ENCODE measurements at places on chromosomes 13 and 19.

DNA sequence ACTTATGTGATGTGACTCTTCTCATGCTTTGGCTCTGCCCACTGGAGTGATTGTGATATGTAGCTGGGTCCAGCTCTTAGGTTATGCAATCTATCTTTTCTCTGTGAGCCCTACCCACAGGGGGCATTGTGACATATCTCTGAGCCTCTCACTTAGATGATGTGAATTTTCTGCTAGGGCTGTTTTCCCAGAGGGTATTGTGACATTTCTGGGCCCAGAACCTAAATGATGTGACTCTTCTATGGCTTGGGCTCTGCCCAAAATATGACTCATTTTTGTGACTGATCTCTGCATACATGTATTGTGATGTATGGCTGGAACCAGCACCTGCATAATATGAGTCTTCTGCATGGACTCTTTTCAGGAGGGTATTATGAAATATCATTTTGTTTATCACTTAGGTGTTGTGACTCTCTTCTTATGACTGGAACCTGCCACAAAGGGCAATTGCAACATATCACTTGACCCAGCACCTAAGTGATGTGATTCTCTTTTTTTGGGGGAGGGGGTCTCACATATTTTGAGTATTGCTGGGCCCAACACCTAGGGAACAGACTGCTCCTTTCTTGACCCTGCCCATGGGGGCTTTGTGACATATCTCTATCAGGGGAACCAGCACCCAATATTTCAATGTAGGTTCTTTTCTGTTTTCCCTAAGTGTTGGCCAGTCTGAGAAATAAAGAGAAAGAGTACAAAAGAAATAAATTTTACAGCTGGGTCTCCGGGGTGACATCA, 12.1 kb upstream of the ZNF254 start:
- DNase-seq = no peak

DNA sequence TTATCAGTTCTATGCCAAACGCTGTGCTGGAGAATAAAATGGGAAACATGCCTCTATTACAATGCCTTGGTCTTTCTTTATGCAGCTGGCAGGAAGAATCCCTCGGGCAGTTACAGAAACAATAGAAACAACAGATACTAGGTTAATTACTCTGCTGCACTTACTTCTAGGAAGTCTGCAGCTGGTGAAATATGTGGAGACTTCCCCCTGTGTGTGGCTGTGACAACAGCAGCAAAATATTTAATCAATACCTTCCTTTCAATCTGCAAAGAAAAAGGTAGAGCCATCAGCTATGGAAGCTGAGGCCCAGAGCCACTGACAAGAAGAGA, 9.9 kb downstream of the STOML3 start:
- DNase-seq = no peak

GRCh38 chr19:53772943-53773342, 51.2 kb downstream of the NLRP12 start:
- DNase-seq = no peak

GRCh38 chr13:38265132-38265497, 84.5 kb upstream of the UFM1 start:
- no peak for DNase-seq

DNA sequence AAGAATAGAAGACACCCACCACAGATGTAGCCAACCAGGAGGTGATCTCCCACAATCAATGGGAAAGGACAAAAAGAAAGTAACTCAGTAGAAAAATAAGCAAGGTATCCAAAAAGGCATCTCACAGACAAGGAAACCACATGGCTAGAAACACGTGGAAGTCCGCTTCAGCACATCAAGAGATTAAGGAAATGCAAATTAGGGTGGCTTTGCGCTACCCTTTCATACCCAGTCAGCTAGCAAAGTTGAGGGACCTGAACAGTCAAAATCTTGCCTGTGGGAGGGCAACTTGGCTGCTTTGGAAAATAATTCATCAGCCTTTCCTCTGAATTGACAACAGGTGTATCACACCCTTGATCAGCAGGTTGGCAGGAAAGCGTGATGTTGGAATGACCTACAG, 11.6 kb upstream of the UQCR11 start:
- no peak for DNase-seq

GRCh38 chr13:100203696-100204367, 114.9 kb downstream of the PCCA start:
- DNase-seq = no peak

- no peak for DNase-seq
Measured at GRCh38 chr13:66459143-66459542, 771.0 kb downstream of the PCDH9 start.

DNA sequence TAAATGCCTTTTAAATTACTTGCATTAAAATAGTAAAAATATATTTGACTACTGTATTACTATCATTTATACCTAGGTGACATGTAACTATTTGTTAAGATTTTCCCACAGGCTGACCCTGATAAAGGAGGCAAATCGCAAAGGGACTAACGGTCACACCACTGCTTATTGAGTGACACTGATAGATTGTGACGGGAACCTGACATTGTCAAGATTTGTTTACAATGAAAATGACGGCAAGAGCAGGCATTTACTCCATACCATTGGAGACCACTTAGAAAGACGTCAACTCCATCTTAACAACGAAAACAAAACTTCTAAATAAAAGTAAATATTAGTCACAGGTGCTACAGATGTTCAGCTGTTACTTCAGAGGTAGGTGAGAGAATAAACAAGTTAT, 289.0 kb downstream of the DACH1 start:
- no peak for DNase-seq

DNA sequence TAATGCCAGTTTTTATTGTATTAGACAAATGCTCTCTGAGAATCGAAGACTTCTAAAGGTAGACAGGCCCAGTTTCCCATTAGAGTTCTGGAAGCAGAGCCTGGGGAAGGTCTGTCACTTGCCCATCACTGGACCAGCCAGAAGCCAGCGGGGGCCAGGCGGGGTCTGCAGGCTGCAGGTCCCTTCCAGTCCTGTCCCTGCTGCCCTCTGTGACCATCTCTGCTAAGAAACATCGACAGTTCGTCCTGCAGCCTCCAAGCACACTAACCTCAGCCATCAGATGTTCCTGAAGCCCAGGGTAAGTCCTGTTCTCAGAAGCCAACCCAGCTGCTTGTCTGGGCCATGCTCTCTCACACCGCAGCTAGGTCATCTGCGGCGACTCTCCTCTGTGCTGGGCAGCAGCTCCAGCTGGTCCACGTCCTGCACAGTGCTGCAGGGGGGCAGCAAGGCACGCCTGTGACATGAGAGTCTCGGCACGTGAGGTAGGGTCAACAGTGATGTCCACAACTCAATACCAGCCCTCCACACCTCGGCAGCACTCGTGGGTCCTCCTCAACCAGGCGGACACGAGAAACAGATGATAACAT, 2.9 kb upstream of the ADPRHL1 start:
- DNase-seq = no peak

GRCh38 chr19:55437410-55437809, 5.7 kb downstream of the SHISA7 start:
- no peak for DNase-seq

DNA sequence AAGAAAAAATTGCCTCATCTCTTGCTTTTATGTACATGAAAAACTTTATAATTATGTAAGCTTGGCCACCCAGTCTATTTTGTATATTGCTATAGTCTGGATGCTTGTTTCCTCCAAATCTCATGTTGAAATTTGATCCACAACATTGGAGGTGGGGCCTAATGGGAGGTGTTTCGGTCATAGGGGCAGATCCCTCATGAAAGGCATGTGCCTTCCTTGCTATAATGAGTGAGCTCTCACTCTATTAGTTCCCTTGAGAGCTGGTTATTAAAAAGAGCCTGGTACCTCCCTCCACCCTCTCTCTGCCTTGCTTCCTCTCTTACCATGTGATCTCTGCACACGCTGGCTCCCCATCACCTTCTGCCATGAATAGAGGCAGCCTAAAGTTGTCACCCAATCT, 1005.1 kb downstream of the PCDH9 start:
- no peak for DNase-seq

DNA sequence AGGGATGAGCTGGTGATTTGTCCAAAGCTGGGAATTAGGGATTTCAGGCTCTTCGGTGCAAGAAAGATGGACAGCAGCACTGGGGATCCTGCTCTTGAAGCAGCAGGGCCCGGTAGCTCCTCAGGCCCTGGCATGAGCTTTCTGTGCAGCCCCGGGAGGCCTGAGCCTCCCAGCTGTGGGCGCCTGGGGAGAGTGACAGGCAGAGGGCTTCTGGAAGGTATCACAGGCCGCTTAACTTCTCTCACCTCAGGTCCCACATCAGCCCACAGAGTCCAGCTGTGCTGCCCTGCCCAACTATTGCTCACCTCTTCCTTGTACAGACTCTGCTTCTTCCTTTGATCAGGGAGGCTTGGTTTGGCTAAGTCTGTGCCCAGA, 14.6 kb upstream of the ZNF536 start:
- no peak for DNase-seq

DNA sequence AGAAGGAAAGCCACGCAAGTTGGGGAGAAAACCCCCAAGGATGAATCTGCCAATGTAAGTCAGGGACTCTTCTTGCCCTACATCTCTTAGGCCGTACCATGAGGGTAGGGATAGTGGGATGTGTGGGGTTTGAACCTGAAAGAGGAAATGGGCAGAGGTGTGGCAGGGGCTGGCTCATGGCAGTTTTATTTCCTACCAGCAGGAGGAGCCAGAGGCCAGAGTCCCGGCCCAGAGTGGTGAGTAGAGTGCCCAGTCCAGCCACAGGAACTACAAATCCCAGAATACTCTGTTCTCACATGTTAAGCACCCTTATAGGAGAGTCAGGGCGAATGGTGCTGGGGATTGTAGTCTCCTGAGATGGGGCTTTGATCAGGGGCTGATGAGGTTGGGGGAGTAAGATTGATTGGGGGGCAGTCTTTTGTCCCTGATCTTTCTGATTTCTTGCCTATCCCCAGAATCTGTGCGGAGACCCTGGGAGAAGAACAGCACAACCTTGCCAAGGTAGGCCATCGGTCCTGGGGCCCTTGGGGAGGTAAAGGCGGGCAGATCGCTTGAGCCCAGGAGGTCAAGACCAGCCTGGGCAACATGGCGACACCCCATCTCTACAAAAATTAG, 16.5 kb downstream of the VASP start:
- peak; percentile 89 for DNase-seq

DNA sequence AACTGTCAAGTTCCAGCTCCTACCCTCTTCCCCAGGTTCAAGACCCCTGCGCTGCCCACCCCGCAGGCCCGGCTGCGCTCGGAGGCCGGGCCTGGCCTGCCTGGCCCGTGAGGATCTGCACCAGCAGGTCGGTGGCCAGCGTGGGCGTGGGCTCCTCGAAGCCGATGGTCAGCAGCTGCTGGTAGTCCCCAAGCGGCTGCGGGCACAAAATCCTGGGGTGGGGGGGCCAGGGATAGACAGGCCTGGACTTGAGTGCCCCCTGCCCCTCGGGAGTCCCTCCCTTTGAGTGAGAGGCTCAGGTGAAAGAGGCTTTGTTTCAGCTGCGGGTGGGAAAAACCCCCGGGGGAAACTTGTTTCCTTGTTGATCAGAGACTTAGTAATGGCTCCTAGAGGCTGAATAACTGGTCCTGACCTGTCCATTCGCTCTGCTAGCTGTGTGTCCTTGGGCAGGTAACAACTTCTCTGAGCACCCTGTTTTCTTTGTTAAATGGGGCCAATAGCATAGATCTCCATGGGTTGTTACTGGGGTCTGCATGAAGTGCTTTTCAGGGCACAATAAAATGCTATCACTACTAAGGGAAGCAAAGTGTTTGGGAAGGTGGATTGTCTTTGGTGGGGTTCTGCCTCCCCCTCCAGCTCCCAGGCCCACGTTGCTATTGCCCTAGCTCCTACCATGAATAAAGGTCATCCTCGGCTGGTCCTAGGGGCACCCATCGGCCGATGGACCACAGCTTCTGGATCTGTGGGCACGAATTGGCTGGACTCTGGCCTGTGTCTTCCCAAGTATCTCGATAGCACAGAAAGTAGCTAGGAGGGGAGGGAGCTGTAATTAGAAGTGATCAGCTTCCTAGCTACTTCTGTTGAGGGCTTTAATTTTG, 3.5 kb downstream of the C19orf67 start:
- no peak for DNase-seq

DNA sequence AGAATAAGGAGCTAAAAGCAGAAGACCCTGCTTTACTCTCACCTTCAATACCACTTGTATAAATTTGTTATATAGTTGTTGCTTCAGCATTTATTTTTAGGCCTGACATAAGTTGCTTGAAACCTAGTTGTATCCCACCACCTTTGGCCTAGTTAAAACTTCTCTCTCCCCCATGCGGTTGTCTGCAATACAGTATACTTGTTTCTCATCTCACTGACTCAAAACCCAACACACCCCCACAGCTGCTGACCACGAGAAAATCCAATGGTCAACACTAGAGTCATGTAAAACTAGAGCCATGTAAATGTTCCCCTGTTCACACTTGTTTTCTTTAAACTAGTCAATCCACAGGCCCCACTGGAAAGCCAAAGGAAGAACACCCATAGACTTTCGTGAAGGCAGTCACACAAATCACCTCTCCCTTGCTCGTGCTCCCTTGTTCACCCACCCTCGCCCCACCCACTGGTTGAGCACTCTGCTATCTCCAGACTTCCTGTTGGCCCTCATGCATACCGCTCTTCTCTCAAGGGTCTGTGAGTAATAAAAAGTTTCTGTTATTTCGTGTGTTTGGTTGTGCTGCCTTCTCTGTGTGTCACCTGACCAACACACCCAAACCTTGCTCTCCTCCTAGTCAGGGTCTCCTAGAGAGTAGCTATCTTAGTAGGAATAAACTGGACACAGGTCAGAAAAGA, 12.9 kb upstream of the CCDC169 start:
- DNase-seq = no peak

DNA sequence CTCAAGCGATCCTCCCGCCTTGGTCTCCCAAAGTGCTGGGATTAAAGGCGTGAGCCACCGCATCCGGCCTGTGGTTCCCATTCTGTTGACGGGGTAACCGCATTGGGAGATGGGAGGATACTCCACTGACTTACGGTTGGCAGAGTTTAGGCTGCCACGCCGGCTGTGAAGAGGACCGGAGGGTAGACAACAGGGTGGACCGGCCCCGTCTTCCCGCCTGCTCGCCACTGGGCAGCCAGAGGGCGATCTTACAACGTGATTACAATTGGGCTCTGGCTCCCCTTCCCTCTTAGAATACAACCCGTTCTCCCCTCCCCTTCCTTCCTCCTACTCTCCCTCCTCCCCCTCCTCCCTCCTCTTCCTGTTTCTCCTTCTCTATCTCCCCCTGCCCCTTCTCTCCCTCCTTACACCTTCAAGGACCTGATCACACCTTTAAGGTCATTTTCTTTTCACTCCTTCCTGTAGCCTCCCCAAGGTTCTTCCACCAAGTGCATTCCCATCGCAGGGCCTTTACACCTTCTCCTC, 957 bp upstream of the CCDC194 start:
- no peak for DNase-seq

DNA sequence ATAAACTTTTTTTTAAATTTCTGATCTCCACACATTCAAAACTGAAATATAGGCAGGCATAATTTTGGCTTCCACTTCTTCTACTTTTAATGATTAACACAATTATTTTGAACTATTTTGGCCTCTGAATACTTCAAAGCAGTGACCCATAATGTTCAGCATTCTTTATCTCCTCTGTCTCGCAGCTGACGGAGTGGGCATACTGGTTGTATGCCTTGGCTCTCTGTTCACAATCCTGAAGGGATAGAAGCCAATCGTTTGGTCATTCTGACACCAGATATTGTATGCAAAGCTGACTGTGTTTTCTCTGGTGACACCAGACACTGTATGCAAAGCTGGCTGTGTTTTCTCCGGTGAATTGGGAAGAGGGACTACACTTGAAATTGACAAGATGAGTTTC, 833.0 kb downstream of the EFNB2 start:
- no peak for DNase-seq

All from NCI-H187 treated with DMSO at 0.1 percent for 48 hours (cell line).